ENCODE measurements at places on chromosomes 16 and 17. TPM values are rescaled to one million over a fixed set of nuclear protein-coding genes. Genes with fewer than 3 reads are reported as not detected.

DNA sequence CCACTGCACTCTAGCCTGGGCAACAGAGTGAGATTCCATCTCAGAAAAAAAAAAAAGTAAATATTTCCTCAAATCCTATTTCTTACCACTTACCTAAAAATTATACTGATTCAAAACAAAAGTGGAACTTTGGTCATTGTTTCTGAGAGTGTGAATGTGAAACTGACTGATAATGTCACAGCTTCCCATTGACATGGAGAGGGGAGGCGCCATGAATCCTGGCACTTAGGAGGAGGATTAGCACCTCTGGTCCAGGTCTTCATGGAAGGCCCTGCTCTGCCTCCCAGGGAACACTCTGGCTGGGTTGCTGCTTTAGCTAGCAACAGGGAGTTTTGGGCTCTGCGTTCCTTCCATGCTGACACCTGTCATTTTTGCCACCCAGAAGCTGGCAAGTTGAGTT lies 154.3 kb upstream of the SALL1 start:
- no peak for DNase-seq

- DNase-seq, result no peak
Measured at GRCh38 chr17:20072692-20072992, 63.5 kb downstream of the SPECC1 start.

- no peak for DNase-seq
Measured at GRCh38 chr16:11010575-11011221, 66.3 kb downstream of the CLEC16A start.

DNA sequence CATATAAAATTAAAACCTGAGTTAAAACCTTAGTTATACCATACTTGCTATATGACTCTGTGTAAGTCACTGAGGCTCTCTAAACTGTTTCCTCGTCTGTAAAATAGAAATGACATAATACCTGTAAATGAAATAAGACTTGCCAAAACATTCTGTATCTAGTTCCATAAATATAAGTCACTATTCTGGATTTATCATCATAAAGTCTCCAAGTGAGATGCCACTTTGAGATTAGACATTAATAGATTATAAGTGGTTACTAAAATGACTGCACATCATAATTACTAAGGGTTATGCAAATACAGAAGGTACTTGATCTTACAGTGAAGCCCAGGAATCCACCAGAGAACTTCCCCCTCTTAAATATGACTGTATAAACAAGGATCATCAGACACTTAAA lies 12.0 kb upstream of the BRIP1 start:
- no peak for DNase-seq

DNA sequence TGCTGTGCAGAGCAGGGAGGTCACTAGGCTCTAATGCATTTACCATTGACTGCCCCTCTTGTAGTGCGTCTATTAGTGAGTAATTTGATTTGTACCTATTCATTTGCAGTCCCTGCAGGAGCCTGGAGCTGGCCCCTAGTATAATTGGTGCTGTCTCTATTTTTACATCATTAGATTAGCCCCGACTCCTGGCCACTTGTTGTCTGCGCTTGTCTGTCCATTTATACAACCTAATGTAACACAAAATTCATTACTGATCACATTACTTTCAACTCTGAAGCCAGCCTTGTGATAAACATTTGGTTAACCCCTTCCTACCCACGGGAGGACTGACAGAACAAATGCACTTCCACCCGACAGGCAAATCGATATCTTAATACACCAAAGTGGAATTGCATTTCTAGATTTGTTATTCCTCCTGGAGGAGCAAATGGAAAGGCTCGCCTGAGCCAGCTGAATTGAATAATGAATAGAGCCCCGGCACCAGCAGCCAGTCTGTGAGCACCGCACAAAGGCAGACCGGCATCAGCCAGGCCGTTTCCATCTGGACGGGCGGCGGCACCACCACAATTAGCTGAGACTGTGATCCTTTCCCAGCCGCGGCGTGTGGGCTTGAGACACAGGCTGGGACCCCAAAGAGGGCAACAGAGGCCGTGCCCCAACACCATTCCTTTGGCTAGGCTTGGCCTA lies 18.7 kb upstream of the TBX2 start:
- no peak for DNase-seq

DNA sequence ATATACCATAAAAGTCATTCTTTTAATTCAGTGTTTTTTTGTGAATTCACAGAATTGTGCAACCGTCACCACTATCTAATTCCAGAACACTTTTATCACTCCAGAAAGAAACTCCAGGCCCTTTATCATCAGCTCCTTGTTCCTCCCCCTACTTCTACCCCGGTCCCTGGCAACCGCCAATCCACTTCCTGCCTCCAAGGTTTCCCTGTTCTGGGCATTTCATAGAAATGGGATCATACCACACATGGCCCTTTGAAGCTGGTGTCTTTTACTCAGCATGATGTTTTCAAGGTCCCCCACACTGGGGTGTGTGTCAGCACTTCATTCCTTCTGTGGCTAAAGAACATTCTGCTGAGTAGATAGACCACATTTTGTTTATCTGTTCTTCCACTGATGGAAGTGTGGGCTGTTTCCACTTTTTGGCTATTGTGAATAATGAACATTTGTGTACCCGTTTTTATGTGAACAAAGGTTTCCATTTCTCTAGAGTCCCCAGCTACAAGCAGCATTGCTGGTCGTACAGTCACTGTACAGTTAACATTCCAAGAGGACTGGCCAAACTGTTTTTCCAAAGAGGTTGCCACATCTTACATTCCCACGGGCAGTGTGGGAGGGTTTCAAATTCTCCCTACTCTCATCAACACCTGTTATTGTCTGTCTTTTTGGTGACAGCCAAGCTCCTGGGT lies 75.8 kb upstream of the ZNF469 start:
- no peak for DNase-seq

GRCh38 chr16:72203401-72203800 lies 31.4 kb upstream of the PMFBP1 start:
- DNase-seq, result no peak

DNA sequence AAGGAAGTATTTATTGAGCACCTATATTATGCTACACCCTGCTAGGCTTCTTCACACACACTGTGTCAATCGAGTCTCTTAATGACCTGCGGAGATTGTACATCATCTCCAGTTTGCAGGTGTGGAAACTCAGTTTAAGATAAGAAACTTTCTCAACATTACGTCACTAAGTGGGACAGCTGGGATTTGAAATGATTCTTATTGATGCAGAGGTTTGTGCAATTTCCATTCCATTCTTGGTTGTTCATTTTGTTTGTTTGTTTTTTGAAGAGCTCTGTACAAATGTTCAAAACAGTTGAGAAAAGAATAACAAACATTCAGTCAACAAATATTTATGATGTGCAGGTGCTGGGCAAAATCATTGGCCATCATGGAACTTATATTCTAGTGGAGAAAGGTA lies 84.8 kb downstream of the MAP2K6 start:
- DNase-seq, result no peak

- no peak for DNase-seq
Measured at GRCh38 chr16:85329059-85329812, 217.0 kb upstream of the CIBAR2 start.

- DNase-seq, result no peak
Measured at GRCh38 chr16:58421059-58421458, 28.8 kb downstream of the GINS3 start.

DNA sequence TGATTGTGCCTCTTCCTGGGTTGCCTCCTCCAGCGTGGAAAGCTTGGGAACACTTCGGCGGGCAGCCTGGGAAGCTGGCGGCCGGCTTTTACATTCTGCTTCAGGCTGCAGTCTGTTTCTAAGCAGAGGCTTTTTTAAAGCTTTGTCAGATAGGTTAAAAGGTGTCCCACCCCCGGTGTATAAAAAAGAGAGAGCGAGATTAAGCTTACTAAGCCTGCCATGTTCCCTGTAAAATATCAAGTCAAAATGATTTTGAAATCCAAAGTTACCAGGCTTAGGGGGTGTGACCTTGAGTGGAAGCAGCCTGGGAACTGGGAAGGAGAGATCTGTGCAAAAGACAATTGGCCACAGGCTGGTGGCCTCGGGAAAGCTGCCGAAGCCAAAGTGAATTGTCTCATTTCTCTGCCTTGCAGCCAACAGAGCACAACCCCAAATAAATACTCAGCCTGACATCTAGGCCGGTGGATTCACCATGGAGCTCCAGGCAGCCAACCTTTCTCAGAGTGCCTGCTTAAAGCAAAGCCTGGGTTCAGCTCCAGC lies 254.5 kb downstream of the FTO start:
- no peak for DNase-seq

- no peak for DNase-seq
Measured at GRCh38 chr16:48291303-48291702, 44.0 kb upstream of the ABCC11 start.

GRCh38 chr17:50331085-50331791 lies 14.7 kb upstream of the XYLT2 start:
- no peak for DNase-seq

- peak; percentile 60 for DNase-seq
Measured at GRCh38 chr16:56611281-56611833, 3.0 kb downstream of the MT2A start.

GRCh38 chr16:5069048-5069447 lies 2.6 kb upstream of the ALG1 start:
- no peak for DNase-seq

DNA sequence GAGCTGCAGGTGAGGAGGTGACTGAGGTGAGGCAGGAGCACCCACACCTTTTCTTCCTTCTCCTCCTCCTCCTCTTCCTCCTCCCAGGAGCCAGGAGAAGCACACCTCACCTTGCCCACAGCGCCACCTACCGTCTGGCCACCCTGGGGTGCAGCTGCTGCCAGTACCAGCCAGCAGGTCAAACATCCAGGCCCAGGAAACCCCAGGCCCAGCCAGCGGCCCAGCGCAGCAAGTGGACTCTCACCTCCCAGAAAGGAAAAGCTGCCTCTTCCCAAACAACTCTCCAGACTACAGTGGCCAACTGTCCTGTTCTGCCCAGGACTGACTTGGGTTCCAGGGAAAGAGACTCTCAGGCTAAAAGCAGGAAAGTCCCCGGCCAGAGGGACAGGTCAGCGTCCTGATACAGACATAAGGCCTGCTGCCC lies 22.7 kb downstream of the PEMT start:
- peak; percentile 73 for DNase-seq

DNA sequence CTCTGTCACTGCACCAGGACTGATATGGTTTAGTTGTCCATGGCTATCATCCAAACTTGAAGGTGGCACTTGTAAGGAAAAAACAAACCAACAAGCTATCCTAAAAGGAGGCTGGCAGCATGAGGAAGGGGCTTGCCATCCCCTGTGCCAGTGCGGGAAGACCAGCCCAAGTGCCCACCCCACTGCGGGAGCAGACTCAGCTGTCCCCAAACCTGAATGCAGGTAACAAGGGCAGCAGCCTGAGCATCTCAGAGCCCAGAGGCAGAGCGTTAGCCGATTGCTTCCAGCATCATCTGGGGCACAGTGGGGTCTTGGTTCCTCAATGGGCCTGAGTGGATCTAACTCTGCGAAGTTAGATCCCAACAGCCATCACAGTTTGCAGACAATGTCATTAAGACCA lies 29.2 kb upstream of the C16orf78 start:
- no peak for DNase-seq

DNA sequence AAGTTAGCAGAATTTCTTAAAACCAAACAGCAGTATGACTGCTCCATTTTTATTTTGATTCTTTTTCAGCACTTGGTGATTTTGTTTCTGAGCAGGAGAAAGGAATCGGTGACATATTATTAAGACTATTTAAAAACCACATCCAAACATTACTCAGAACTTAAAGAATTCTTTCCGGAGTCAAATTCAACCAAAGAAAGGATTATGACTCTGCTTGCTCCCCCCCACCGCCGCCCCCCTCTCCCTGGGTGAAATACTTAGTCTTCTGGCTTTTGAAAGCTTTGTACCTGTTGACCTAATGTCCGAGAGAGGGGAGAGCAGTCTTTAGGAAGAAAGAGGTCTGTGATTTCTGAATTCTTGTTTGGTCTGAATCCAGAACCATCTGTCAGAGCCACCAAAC lies 17.9 kb upstream of the COL1A1 start:
- DNase-seq, result no peak

DNA sequence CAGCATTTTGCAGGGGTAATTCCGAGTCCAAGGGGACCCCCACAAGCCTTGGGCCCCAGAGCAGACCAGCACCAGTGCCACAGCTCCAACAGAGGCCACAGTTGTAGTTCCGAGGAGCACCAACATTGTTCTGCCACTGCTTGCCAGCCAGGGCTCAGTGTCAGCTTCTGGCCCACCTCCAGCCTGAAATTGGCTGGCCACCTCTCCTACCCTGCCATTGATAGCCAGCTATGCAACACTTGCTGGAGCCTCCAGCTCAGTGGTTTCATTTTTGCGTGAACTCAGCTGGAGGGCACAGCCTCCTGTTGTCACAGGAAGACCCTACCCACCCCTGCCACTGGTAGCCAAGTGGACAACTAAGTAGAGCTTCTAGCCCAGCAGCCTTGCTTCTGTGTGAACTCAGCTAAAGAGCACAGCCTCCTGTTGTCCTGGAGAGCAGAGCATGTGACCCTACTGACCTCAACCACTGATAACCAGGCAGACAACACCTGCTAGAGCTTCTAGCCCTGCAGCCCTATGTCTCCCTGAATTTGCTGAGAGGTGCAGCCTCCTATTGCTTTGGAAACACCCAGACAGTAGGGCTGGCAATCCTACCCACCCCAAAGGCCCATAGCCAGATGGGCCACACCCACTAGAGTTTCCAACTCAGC lies 24.9 kb downstream of the HYDIN start:
- DNase-seq, result peak; percentile 13

DNA sequence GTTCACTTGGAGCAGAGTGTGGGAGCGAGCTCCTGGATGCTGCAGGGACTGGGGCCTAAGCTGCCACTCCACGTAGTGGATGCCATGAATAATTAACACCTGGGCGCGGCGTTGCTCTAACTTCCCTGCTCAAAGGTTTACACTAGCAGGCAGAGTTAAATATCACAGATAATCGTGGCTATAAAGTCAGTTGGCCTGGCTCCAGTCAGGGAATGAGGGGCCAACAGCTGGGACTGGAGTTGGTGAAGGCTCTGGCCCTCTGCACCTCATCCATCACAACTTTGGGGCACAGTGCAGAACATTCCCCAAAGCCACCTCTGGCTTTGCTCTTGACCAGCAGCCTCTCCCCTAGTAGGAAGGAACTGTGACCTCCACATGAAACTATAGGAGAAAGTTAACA lies 10.9 kb downstream of the HOXB4 start:
- DNase-seq, result no peak

DNA sequence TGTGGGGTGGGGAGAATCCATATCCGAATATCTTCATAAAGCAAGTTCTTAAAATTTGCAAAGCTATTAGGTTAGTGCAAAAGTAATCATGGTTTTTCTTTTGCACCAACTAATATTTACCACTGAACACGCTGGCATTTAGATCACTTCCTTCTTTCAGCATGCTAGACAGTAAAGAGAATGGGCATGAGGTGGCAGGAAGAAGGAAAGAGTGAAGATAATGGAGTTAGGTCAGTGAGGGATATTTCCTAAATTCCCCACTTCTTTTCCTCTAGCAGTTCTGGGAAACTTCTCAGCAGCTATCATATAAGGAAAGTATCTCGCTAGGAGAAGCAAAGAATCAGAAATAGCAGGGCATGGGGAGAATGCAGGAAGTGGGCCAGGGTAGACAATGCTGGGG lies 39.0 kb downstream of the SLC6A4 start:
- no peak for DNase-seq

- DNase-seq, result no peak
Measured at GRCh38 chr16:11848842-11849241, 2.5 kb downstream of the RSL1D1 start.

- DNase-seq, result peak; percentile 83
Measured at GRCh38 chr16:89397331-89397861, 93.0 kb downstream of the ANKRD11 start.

- DNase-seq, result no peak
Measured at GRCh38 chr17:59814685-59815084, 78.1 kb downstream of the TUBD1 start.

Gene RAD51C
- total RNA-seq, result 8.8 TPM

Gene CCL4
- total RNA-seq, result not detected

Gene KCNH6
- total RNA-seq, result 0.67 TPM

Gene CTRB1
- not detected for total RNA-seq

Gene CD300H
- total RNA-seq, result not detected

Data from thyroid gland (tissue), 4 donors.